ENCODE measurements at places on chromosomes 2 and 18.

GRCh38 chr2:240618776-240619175 lies 6.5 kb upstream of the GPR35 start:
- no peak for DNase-seq

GRCh38 chr2:148273158-148273691 lies 252.3 kb downstream of the MBD5 start:
- DNase-seq: no peak

- DNase-seq: no peak
These were observed 29.8 kb upstream of the EPB41L5 start for GRCh38 chr2:119983108-119983507.

- no peak for DNase-seq
These were observed 13.7 kb downstream of the ANKRD44 start for GRCh38 chr2:197296835-197297234.

- no peak for DNase-seq
These were observed 137.5 kb downstream of the PHLPP1 start for GRCh38 chr18:62852851-62853250.

- no peak for DNase-seq
These were observed 4.5 kb upstream of the TMSB10 start for GRCh38 chr2:84900971-84901370.

DNA sequence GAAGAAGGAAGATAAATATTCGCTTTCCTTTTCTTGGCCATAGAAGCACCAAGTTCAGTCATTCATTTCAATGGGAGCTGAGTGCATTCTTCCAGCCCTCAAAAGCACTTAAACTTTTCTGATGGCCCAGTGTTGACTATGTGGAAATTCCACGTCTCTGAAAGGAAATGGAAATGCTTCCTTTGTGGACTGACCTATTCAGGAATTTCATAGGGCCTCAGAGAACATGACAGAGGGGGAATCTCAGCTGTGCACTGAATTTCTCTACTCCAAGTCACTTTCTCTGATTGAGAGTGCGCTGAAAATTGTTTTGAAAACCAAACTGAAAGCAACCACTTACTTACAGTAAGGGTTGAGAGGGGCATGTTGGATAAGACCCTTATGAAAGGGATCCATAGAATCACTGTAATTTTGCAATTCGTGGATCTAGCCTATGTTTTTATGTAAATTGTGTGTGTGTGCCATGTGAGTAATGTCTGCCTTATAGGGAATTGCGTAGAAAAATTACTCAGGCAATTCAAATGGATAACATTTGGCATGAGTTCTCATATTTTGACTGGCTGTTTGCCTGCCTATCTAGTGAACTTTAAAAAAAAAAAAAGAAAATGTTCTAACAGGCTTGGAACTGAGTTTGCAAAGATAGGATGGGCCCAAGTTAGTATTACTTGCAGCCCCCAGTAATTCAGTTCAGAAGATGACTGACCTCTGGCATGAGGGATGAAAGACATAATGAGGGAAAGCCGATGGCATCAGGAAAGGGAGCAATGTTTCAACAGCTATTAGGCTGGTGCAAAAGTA lies 437.0 kb downstream of the PTPRM start:
- DNase-seq: no peak

- no peak for DNase-seq
These were observed 10.3 kb upstream of the PDK1 start for GRCh38 chr2:172545408-172546075.

DNA sequence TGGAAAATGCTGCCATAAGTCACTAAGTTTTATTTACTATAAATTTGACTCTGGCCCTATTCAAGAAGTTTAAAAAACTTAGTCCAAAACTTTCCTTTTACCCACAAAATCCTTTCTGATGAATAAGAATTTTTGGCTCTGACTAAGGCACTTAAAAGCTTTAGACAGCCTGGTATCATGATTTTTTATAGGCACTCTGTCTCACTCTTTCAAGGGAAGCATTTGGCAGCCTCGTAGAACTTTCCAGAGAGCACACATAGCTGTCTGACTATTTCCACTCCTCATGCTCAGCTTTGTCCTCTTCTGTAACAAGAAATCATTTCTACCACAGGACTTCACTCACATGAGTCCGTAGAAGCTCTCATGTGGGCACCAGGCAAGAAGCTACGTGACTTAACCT lies 32.3 kb upstream of the XDH start:
- no peak for DNase-seq

DNA sequence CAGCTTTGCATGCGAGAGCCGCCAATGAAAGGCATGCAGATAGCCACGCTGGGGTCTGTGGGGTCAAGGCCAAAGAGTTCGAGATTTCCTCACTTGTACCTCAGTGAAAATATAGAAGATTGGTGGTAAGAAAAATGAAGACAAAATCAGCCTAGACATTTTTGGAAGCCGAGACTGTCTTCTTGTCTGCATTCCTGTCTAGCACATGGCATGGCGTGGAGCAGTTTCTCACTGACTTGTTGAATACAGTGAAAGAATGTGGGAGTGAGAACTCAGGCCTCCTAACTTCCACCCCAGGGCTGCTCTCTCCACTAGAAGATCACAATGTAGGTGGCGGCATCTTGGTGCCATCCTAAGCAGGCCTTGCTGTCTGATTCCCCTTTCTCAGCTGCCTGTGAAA lies 740.8 kb upstream of the HS6ST1 start:
- DNase-seq: no peak

GRCh38 chr18:48580782-48581181 lies 42.0 kb downstream of the CTIF start:
- no peak for DNase-seq

GRCh38 chr18:31269566-31269965 lies 48.4 kb upstream of the DSG1 start:
- no peak for DNase-seq

- DNase-seq: no peak
These were observed 85.3 kb upstream of the GALNT5 start for GRCh38 chr2:157172239-157172638.

- no peak for DNase-seq
These were observed 196.3 kb downstream of the DCDC2C start for GRCh38 chr2:3899536-3900155.

DNA sequence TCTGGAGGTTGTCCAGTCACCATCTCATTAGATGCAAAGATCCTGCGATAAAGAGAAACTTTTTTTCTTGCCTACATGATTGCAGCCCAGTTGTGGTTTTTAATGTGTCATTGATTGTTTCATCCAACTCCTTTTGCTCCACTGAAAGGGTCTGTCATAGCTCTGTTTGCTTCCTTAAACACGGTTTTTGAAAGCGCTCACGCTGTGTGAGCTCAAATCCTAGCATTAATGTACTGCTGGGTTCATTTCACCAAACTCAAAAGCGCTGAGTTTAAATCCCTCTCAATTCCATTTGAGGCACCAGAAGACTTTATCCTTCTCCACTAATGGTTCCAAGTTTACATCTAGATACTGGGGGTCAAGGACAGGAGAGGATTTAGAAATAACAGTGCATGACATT lies 53.6 kb downstream of the CDK15 start:
- DNase-seq: no peak

DNA sequence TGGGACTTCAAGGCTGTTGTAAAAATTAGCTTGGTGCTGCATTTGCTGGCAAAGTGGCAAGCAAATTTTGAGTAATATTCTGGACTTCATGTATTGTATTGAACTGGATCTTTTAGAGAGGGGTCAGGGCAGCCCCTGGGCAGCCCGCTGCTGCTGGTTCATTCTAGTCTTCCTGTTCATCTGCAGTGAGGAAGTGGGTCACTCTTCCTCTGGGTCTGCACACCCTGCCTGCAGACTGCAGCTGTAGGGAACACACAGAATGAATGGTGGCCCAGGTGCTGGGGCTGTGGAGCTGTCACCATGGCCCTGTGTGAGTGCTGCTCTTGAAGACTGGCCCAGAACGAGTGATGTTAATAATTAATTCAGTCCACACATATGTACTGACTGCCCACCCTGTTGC lies 9.4 kb downstream of the SH3RF3 start:
- no peak for DNase-seq

- DNase-seq: no peak
These were observed 68.1 kb downstream of the RMDN2 start for GRCh38 chr2:37993143-37993542.

DNA sequence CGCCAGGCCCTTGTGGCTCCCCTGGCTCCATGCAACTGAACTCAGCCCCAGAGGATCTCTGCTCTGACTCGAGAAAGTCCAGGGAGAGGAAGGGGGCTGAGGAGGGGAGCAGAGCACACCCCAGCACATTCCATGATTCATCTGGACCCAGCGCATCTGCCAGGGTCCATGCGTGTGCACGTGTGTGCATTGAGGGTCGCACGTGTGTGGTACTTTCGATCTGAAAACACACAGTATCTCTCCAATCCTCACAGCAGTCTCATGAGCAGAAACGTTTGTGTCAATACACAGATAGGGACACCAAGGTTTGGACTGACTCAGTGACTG lies 146.4 kb upstream of the ID2 start:
- DNase-seq: no peak

- no peak for DNase-seq
These were observed 57.4 kb downstream of the LINC00305 start for GRCh38 chr18:64091526-64091925.

DNA sequence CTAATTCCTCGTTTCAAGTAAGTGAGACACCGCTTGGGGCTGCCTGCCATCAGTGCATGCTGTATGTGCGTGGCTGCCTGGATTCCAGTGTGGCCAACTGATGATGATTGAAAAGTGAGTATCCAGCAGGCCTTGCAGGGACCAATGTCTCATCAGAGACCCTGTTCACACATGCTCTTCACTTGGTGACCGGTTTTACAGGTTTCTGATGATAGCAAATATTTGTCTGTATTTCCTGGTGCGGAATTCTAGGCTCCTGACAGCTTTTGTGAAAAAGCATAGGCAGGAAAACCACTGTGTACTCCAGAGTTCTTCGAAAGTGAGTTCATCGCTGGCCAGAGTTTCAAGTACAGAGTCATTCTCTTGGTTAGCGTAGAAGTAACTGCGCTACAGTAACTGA lies 13.8 kb upstream of the YWHAQ start:
- DNase-seq: no peak

Data from activated naive CD8-positive, alpha-beta T cell treated with anti-CD3 and anti-CD28 coated beads, Interleukin-2, amount 10 ng/mL, durations not matched to agents 7 days and 5 days (primary cell).